ENCODE measurements at places on chromosomes 7 and 10.
A peak's percentile ranks its signal among the peaks of the same experiment; 100 is the strongest.

- peak; percentile 18 for DNase-seq
Observed at GRCh38 chr10:51215951-51216834, 141.9 kb downstream of the PRKG1 start.

- DNase-seq, result no peak
Observed at GRCh38 chr10:63384001-63384400, 81.8 kb downstream of the JMJD1C start.

DNA sequence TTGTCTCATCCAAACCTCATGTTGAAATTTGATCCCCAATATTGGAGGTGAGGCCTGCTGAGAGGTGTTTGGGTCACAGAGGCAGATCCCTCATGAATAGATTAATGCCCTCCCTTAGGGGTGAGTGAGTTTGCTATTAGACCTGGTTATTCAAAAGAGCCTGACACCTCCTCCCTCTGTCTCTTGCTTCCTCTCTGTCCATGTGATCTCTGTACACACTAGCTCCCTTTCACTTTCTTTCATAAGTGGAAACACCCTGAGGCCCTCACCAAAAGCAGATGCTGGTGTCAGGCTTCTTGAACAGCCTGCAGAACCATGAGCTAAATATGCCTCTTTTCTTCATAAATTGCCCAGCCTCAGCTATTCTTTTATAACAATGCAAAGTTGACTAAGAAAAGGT, 447.1 kb downstream of the MDFIC start:
- DNase-seq, result no peak

- DNase-seq, result no peak
Observed at GRCh38 chr10:132232023-132232951, 45.5 kb downstream of the DPYSL4 start.

GRCh38 chr10:31353574-31353973, 34.6 kb downstream of the ZEB1 start:
- peak; percentile 40 for DNase-seq

DNA sequence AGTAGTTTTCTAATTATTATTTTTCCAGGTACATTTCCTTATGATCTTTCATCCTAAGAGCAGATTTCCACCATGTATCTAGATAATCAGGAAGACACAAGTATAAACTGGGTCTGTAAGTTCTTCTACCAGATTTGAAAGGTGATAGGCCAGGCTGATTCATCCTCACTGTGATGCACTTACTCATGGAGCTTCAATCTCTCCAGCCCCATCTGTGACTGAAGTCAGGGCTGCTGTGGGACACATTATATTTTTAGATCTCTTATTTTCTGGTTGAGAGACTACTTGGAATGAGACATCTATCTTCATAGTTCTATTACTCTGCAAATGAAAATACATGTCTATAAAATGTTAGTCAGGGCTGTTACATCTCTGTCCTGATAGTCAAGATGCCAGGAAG, 85.5 kb upstream of the SLC25A13 start:
- peak; percentile 67 for DNase-seq

DNA sequence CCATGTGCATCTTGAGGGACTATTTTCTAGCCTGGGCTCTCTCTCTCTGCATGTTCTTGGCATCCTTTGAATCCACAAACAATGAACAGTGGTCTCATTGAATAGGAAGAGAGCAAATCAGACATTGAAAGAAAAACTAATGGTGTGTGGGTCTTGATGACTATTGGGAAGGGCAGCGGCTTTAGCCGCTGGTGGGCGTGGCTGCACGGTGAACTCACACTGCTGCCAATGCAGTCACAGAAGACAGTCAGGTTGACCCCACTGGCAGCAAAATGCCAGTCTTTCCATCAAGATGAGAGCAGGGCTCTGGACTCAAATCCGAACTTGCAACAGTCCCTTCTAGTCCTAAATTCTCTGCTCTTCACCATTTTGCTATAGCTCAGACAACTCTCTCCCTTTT, 91.0 kb downstream of the ADARB2 start:
- no peak for DNase-seq

DNA sequence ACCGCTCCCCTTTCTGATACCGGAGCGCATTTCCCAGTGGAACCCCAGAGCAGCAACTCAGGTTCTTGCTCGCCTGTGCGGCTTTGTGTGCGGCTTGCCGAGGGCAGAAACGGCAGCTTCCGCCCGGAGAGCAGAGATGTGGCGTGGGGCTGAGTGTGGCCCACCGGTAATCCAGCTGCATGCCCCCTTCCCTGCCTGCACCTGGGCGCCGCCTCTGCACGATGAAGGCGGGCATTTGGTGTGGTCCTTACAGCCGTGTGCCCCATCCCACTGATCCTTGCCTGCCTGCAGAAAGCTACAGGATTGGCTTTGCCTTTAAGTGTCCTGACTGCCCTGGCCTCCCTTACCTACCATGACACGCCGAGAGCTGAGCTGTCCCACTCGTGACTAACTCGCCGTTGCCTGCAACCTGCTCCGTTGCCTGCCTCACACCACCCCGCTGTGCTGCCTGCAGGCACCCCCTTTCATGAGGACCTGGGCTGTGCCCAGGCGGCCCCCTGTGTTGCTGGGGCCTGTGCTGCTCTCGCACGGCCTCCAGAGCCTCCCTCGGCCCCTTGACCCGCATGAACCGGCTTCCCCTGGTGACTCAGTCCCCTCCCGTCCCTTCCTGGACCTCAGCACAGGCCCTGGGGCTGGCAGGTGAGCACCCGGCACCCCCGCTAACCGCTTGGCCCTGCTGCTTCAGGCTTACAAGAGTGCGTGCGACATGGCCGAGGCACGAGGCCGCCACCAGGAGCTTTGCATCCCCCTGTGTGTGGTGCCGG, 48.0 kb downstream of the PITRM1 start:
- DNase-seq, result no peak

GRCh38 chr7:85175217-85175616, 11.6 kb downstream of the SEMA3D start:
- DNase-seq, result no peak

DNA sequence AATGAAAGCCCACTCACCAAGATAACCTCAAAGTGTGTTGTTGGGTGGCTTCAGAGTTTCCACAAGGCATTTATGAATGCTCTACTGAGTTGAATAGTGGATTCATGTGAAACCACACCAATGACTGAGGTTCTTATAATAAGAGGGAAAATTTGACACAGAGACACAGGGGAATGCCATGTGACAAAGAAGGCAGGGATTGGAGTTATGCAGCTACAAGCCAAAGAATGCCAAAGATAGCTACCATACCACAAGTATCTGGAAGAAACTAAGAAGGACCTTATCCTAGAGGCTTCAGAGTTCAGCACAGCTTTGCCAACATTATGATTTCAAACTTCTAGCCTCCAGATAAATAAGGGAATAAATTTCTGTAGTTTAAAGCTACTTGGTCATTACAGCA, 68.0 kb upstream of the PCDH15 start:
- DNase-seq, result peak; percentile 0

- peak; percentile 75 for DNase-seq
Observed at GRCh38 chr7:78095549-78095948, 297.0 kb downstream of the PHTF2 start.

- no peak for DNase-seq
Observed at GRCh38 chr10:108783897-108784296, 1139.4 kb downstream of the XPNPEP1 start.

DNA sequence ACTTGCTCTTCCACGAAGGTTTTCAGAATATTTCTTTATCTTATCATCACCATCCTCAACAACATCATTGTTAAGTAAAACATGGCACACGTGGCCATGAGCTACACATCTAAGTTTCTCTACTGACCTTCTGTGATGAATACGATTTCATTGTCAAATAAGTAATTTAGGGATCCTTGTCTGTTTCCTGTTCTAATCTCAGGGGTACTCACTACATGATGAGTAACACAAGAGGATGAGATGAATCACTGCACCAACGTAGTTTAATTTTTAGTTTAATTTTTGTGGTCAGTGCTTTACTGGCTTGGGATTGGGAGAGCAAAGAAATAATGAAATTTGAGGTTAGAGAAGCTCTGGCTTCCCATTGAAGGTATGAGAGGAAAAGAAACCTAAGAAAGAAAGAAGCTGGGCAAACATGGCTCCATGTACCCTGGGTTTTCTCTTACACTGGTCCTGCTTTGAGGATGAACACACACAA, 461.9 kb upstream of the KLF6 start:
- peak; percentile 70 for DNase-seq

DNA sequence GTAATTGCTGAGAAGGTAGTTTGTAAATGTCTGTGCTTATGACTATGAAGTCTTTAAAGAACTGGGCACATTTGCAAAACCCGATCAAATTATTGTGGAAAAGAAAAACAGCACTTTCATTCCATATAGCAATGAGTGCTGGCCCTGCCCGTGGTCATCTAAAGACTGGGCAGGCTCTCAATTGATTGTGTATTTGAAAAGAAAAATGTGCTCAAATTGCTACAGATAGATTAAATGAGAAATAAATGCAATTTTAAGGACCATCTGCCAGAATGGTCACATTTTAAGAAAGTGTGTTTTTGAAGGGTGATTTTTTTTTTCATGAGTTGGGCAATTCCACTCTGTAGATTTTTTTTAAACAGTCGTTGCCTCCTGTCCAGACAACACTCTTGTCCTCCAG, 672.2 kb downstream of the SDK1 start:
- DNase-seq, result no peak

DNA sequence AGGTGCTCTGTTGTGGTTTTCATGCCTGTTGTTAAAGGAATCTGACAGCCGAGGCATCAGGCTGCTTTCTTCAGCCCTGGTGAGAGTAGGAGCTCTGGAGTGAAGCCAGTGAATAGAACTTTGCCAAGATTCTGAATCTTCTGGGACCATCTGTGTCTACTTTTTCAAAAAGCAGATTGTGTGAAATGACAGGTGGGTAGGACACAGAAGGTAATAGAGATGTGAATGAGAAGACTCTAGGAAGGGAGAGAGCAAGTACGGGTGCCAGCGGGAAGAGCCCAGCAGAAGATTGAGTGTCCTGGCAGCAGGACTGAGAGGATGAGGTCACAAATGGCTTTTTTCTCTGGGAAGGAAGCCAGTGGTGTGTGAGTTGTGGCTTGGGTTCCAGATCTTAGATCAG, 429.2 kb downstream of the SDK1 start:
- peak; percentile 90 for DNase-seq

- no peak for DNase-seq
Observed at GRCh38 chr10:74586088-74586585, 240.3 kb upstream of the KAT6B start.

GRCh38 chr10:34364253-34365037, 450.7 kb downstream of the PARD3 start:
- DNase-seq, result no peak

Measured in myocyte (in vitro differentiated cells).